ENCODE measurements at places on chromosomes 1 and 21.

GRCh38 chr1:26066857-26067256 lies 573 bp downstream of the TRIM63 start:
- DNase-seq: no peak

DNA sequence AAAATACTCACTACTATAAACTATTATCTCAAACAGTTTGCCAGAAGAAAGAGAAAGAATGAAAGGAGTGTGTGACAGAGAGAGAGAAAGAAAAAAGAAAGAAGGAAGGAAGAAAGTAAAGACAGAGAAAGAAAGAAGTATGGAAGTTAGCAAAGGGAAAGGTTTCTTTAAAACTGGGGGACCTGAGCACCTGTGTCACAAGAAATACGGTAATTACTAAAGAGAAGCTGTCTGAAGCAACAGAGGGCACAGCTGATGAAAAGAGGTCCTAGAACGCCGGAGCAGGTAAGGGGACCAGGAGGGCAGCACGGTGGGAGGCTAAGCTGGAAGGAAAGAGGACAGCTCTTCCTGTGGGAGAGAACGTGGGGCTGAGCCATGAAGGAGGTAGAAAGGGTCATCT lies 163.6 kb downstream of the DSCAM start:
- no peak for DNase-seq

GRCh38 chr1:109643385-109644230 lies 12.3 kb upstream of the GSTM4 start:
- peak; percentile 87 for DNase-seq

DNA sequence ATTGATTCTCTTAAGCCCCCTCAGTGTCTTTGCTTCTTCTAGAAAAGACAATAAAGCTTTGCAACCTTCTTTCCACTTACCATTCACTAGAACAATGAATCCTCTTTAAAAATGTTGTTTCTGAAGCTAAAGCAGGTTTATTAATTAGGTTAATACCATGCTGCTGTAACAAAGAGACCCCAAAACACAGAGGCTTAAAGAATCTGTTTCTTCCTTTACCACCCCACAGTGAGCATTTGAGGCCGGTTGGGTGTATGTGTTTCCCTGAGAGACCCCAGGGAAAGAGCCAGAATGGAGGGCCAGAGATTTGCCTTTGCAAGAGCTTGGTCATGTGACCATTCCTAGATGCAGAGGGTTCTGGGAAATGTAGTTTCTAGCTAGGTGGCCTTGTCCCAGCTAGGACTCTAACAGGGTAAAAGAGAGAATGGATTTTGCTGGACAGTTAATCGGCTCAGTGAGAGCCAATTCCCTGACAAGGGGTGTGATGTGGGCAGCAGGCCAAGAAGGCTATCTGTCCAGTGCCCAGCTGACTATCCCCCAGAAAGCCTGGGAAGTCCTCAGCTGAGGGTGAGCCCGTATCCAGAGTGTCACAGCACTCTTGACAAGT lies 191.8 kb upstream of the TMEM51 start:
- no peak for DNase-seq

GRCh38 chr1:78044796-78045562 lies 787 bp upstream of the GIPC2 start:
- no peak for DNase-seq

DNA sequence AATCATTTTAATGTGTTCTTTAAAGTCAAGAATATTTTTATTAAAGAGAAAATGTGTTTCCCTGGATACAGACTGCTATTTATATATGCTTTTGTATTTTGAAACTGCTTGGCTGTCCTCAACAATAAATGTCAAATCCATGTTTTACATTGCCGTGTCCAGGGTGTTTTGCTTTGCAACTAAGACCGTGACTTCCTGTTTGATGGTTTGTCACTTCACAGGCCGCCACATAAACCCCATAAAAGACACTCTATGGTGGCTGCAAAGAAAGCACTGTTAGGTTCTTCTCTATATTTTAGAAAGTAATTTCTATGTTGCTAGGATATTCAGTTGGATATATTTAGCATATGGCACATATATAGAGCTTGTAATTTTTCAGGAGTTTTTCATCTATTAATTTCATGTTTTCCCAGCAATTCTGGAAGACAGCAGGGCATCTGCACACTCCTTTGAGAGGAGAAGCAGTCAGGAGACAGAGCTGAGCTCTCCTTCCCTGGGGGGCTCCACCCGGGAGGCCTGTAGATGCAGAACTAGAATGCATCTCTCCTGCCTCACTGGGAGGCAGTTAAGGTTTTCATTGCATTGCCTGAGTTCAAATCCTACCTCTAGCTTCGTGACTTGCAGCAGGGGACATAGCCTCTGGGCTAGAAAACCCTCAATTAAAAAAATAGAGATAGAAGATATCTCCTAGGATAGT lies 33.1 kb downstream of the PRDM2 start:
- DNase-seq: no peak

Measured in astrocyte of the hippocampus (primary cell).